CD4-positive, alpha-beta memory T cell (primary cell): ENCODE measurements at places on chromosomes 11 and 22.
A peak's percentile ranks its signal among the peaks of the same experiment; 100 is the strongest.

GRCh38 chr11:102733232-102733875, 8.6 kb upstream of the MMP8 start:
- no peaks in the 10 kb centered on the region for H3K4me1 ChIP-seq
- H3K27me3 ChIP-seq: no peaks in the 10 kb centered on the region
- DNase-seq: peak; percentile 1
- H3K27ac ChIP-seq: no peak overlapping the region
- H3K36me3 ChIP-seq: no peaks in the 10 kb centered on the region

DNA sequence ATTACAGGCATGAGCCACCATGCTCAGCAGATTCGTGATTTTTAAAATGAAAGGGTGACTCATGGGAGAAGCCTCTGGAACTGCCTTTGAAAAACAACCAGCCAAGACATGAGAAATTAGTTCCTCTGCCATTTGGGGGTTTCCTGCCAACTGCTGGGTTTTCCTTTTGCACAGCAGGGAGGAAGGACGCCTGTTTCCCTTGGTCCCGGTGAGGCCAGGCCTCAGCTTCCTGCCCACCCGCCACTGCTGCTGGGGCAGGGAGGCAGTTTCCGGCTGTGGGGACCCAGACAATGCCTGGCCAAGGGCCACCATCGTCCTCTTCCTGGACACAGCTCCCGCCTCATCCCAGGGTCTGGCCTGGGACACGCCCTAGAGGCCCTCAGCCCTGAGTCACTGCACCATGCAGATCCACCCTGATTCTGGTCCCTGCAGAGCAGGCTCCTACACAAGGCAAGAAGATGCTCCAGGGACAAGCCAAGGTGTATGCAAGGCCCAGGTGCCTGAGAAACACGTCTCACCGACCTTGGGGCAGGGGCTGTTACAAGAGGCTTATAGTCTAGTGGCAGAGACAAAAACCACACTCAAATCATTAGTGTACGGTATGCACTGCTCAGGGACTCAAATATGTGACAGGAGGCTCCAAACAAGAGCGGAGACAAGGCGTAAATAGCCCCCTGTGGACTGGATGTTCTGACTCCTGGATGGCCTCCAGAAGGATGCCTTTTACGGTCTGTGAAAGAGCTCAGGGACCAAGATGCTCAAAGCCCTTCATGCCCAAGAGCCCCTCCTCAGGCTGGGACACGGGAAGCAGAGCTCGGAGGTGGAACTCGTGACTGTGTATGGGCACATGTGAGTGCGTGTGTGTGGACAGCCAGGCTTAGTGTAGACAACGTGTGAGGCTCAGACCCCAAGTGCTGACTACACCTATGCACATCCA, 10.0 kb downstream of the PPM1F start:
- peaks cover 6% of the 10 kb centered on the region for H3K36me3 ChIP-seq
- no peak overlapping the region for H3K4me3 ChIP-seq
- no peaks in the 10 kb centered on the region for H3K27me3 ChIP-seq
- DNase-seq: no peak

- H3K27me3 ChIP-seq: no peaks in the 10 kb centered on the region
- DNase-seq: no peak
- no peak overlapping the region for H3K4me3 ChIP-seq
- H3K4me1 ChIP-seq: peaks cover 59% of the 10 kb centered on the region
- peaks cover 11% of the 10 kb centered on the region for H3K36me3 ChIP-seq
These were observed 50.7 kb downstream of the BMAL1 start for GRCh38 chr11:13328286-13328685.

GRCh38 chr11:135004495-135004894, 592.5 kb upstream of the B3GAT1 start:
- no peak overlapping the region for H3K4me3 ChIP-seq
- no peaks in the 10 kb centered on the region for H3K36me3 ChIP-seq
- no peak overlapping the region for H3K27ac ChIP-seq
- DNase-seq: no peak

DNA sequence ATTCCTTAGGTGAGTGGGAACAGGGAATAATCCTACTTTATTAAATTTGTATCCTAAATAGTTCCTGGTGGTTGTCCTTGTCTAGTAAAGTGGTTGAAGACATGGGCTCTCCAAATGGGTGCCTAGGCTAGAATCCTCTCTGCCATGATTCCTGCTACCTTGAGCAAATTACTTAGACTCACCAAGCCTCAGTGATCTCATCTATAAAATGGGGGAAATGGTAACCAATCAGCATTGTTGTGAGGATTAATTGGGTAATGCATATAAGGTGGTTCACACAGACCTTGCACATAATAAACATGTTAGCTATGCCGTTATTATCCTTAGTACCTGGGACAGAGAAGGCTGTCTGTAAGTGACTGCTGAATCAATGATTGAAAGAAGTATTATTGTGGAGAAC, 109.9 kb downstream of the FAR1 start:
- H3K27ac ChIP-seq: no peak overlapping the region
- no peak for DNase-seq
- no peaks in the 10 kb centered on the region for H3K27me3 ChIP-seq
- H3K36me3 ChIP-seq: no peaks in the 10 kb centered on the region
- H3K4me1 ChIP-seq: no peaks in the 10 kb centered on the region
- no peak overlapping the region for H3K4me3 ChIP-seq

DNA sequence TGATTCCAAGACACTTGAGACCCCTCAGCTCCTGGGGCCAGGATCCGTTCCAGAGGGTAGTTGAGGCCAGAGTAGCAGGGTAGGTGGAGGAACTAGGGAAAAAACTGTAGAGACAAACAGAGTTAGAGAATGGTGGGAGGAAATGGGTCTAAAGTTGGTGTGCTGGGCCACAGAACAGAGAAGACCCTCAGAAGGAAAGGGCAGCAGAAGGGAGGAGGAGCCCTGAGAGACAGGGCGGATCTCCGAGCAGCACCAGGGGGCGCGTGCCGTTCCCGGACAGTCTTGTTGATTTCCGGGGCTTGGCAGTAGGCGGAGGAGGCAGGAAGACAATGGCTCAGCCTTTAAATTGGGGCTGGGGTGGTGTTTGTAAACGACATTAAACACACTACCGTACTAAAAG, 2.4 kb upstream of the CECR2 start:
- no peak overlapping the region for H3K27ac ChIP-seq
- DNase-seq: no peak
- peaks cover 20% of the 10 kb centered on the region for H3K4me1 ChIP-seq
- no peak overlapping the region for H3K4me3 ChIP-seq
- H3K36me3 ChIP-seq: no peaks in the 10 kb centered on the region

GRCh38 chr11:134947556-134947955, 535.5 kb upstream of the B3GAT1 start:
- H3K27ac ChIP-seq: no peak overlapping the region
- no peaks in the 10 kb centered on the region for H3K27me3 ChIP-seq
- no peaks in the 10 kb centered on the region for H3K4me1 ChIP-seq
- no peak overlapping the region for H3K4me3 ChIP-seq
- no peak for DNase-seq
- H3K36me3 ChIP-seq: no peaks in the 10 kb centered on the region

GRCh38 chr11:13030857-13031256, 21.7 kb downstream of the RASSF10 start:
- H3K4me3 ChIP-seq: no peak overlapping the region
- no peak for DNase-seq
- H3K27me3 ChIP-seq: no peaks in the 10 kb centered on the region

- H3K27me3 ChIP-seq: peaks cover 25% of the 10 kb centered on the region
- H3K27ac ChIP-seq: no peak overlapping the region
- DNase-seq: peak; percentile 5
- H3K4me3 ChIP-seq: no peak overlapping the region
These were observed 1.1 kb upstream of the SEPTIN5 start for GRCh38 chr22:19713245-19713644.
